ENCODE measurements at places on chromosomes 4 and X.

GRCh38 chr4:112807083-112807482 is 170.1 kb downstream of the LARP7 start:
- DNase-seq, result no peak

GRCh38 chr4:138512756-138513155 is 270.6 kb upstream of the SLC7A11 start:
- no peak for DNase-seq

GRCh38 chr4:148749403-148749802 is 307.2 kb upstream of the NR3C2 start:
- no peak for DNase-seq

DNA sequence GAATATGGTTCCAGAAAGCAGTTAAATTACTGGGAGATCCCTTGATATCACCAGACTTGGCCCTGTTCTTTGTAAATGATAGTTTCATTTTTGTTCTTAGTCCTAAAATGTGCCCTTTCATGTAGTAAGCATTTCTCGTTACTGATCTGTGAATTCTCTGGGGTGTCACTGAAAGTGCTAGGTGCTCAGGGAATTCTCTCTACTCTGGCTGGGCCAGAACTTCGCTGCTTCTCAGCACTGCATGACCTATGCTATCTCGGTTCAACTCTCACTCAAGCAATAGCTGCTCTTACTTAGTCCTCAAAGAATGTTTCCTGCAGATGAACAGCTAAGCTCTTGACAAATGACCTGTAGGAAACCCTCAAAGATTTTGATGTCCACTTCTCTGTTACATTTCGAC is 1144.3 kb downstream of the ADGRL3 start:
- no peak for DNase-seq

- DNase-seq, result peak; percentile 13
These were observed 82.2 kb upstream of the MAGEA10 start for GRCh38 chrX:152220606-152221005.

DNA sequence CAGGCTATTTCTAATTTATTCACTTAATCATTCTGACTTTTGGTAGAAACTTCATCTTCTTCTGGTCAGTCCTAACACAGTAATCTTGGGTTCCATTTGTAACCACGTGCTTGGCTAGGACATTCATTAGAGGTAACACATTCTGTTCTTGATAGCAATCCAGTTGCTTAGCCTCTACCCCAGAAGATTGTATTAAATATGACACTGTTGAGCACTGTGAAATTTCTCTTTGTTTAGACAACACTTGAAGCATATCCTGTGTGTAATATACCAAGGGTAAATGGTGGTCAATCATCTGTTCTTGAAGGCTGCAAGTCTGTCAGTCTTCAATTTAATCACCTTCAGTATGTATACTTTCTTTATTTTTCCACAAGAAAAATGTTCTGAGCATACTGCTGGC is 523.0 kb downstream of the ANKRD50 start:
- DNase-seq, result no peak

DNA sequence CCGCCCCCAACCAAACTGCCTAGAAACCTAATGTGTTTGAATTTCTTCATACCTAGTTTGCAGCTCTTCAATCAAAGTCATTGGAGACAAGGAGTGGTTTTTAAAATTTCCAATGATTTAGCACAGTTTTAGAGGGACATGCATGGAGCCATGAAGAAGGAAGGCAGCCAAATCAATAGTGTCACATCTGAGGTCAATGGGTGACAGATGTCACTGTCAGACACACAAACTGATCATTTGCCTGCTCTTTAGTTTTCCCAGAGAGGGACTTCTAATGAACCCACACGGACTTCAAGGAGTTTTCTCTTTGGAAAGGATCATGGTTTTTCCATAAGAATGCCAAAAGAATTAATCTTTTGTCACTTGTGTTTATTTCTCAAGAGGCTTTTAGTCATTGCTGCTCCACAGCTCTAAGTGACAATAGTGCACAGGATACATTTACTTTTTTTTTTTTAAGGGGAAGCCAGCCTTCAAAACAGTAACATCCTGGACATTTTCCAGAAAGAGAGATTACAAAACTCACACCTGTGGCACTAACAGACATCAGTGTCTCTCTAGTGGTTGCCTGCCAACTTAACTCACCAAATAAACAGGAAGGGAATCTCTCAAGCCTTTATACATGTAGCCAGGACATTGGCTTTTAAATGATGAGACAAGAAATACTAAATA is 251.1 kb upstream of the DIAPH2 start:
- DNase-seq, result no peak

DNA sequence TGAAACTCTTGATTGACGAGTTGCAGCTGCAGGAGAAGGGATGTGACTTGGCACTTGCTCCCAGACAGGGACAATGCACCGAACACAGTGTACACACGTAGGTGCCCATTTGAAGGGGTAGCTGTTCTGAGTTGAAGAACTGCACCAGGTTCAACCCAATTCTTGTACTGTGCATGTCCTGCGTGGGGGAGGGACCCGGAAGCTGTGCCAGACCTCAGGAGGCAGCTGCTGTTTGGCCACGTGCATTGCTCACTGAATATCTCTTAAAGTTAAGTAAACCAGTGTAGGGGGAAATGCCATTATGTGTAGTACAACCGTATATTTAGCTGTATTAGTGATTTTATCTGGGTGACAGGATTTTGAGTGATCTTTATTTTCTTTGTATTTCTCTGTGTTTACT is 12.0 kb upstream of the RBBP7 start:
- DNase-seq, result no peak

DNA sequence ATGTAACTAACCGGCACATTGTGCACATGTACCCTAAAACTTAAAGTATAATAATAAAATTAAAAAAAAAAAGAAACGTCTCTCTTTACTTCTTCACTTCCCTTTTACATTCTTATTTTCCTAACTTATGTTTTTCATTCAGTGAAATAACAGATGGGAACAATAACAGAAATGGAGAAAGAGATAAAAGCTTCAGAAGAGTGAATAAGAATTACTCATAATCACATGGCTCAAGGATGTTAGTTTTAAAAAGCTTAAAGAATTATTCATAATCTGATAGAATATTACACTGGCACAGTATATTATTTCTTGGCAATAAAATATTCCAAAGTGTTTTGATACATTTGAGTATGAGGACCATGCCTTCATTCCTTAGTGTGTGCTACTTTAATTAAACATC is 175.6 kb downstream of the COL25A1 start:
- DNase-seq, result no peak

- DNase-seq, result no peak
These were observed 265.9 kb downstream of the ZNF674 start for GRCh38 chrX:46279214-46279924.

- no peak for DNase-seq
These were observed 29.0 kb upstream of the SLC2A9 start for GRCh38 chr4:10050261-10050661.

GRCh38 chrX:79366556-79366872 is 620 bp downstream of the ITM2A start:
- no peak for DNase-seq

GRCh38 chrX:21738210-21738949 is 19.5 kb downstream of the SMPX start:
- DNase-seq, result no peak

DNA sequence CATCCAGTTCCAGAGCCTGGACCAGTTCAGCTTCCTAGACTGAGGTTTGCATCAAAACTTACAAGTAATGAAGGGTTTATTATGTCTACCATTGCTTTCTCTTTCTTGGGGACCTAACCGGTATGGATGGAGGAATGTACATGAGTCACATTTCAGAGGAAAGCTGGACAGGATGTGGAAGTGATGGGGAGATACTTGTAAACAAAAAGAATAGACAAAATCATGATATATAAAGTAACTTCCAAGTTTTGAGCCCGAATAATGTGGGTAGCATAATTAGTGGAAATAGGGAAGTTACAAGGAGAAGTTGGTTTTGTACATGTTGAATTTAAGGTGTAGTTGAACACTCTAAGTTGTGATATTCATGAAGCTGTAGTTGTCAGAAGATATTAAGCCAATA is 15.0 kb downstream of the FNIP2 start:
- no peak for DNase-seq

- DNase-seq, result no peak
These were observed 10.2 kb upstream of the INTU start for GRCh38 chr4:127622621-127622920.

DNA sequence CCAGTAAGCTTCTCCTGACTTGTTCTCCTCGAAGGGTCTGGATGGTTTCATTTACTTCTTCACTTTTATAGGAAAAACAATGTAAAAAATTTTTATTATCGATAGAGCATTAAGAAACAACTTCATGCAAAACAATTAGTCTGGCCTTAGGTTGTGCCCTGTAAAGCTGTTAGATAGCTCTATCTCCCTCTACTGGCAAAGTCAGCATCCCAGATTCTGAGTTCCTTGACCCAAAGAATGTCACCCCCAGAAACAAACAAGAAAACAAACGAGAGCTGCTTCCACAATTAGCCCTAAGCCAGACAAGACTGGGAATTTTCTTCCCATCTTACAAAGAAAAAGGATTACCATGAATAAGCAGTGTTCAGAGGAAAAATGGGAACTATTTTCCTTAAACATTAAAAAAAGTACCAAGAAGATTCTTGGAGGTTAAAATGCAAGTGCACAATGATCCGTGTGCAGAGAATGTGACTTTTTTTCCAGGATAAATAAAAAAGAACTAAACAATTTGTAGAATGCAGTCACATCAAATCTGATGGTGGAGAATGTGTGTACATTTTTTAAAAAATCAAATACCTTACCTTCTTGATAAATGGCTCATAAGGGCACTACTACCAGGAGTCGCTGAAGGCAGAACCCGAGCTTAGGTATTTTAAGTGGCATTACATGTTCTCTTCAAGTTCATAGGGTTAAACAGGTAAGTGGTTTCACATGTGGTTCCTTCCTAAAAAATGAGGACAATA is 293.2 kb downstream of the FBXO8 start:
- no peak for DNase-seq

DNA sequence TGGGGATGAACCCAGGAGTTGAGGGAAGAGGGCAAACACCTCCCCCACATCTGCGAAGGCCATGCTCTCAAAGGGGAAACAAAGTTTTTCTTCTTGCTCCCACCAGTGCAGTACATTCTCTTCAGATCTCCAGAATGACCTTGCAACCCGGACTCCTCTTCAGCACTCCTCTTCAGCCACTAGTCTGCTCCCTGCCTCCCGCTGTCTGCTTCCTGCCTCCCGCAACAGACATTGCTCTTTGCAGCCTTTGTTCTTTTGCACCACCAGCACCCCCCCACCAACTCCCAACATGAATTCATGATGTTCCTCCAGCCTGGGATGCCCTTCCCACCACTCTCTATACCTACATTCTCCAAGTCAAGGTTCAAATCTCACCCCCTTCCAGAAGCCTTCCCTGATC is 32.1 kb downstream of the UTP14A start:
- DNase-seq, result no peak

- no peak for DNase-seq
These were observed 640.0 kb upstream of the BOD1L1 start for GRCh38 chr4:14267373-14268060.

GRCh38 chr4:73576381-73576780 is 43.9 kb downstream of the RASSF6 start:
- DNase-seq, result no peak

DNA sequence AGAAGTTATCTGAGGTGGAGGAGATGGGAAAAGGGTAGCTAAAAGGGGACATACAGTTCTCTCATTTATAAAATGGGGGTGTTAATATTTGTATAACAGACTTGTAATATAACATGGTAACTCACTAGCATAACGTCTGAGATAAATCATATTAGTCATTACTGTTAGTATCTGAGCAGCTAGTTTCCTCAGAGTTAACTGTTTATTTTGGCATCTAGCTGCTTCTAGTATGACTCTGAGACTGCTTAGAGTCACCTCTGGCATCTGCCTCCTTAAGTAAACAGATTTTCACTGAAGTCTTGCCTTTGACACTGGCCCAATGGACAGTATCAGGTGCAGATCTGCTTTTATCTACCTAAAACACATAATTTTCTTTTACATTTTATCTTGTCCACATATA is 58.1 kb downstream of the SLC30A9 start:
- no peak for DNase-seq

DNA sequence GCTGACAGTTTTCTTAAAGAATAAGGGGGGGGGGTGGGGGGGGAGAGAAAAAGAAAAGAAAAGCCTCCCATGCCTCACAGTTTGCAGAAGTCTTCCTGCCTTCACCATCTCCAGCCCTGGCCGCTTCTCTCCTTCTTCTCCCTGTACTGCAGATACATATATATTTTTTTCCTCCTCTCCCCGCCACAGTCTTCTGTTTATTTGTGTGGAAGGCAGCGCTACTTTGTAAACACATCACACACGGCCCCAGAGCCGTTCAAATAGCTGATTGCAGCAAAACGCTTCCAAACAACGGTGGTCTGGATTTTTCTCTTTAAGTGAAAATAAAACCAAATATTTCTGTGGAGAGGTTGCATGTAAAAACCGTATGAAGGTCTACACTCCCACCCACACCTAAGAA is 732 bp downstream of the NLGN4X start:
- DNase-seq, result no peak

GRCh38 chr4:10917566-10917965 is 233.0 kb upstream of the CLNK start:
- no peak for DNase-seq

DNA sequence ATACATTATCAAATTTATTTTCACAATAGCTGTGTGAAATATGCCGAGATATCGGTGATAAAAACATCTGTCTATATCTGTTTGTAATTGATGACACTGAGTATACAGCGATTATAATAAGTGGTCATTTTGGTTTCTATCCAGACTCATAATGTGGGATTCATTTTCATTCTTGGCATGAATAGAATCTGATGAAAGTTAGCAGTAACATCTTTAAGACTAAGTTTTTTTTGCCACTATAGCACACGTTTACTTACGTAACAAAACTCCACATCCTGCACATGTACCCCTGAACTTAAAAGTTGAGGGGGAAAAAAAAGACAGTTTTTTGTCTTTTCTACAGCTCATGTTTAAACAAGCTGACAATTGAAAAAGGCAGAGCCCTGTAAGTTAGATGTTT is 86.4 kb downstream of the PPA2 start:
- no peak for DNase-seq

DNA sequence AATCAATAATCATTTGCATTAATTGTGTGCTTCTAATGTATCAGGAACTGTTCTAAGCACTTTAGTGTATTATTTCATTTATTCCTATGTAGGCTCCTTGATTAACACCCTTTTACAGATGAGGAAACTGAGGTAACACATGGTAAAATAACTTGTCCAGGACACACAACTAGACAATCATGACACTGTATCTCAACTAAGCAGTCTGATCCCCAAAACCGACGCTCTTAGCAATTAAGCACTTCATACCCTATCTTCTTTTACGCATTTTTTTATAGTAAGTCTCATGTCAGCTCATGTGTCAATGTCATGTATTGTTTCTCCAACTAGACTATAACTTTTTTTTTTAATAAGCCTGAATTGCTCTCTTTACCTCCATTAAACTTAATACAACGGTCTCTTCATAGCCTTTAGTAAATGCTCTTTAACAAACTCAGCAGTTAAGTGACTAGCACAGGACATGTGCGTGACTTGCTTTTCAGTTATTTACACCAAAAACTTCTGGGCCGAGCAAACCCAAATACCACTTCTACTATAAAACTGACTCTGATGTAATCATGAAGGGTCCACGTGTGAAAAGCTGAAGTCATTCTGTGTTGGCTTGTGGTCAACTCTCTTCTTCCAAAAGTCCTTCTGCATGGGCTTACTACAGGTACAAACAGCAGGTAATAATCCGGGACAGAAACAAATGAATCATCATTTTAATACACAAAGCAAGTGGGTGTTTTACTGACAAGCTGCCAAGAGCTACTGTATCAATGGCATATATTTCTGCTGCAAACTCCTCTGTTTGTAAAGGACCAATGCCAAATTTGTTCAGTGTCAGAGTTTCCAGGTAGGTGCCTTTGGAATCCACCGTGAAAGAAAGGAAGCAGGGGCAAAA is 7.9 kb upstream of the AMBN start:
- no peak for DNase-seq
